ENCODE measurements at places on chromosomes 13 and 19. TPM values are rescaled to one million over a fixed set of nuclear protein-coding genes. Genes with fewer than 3 reads are reported as not detected.
A peak's percentile ranks its signal among the peaks of the same experiment; 100 is the strongest.

DNA sequence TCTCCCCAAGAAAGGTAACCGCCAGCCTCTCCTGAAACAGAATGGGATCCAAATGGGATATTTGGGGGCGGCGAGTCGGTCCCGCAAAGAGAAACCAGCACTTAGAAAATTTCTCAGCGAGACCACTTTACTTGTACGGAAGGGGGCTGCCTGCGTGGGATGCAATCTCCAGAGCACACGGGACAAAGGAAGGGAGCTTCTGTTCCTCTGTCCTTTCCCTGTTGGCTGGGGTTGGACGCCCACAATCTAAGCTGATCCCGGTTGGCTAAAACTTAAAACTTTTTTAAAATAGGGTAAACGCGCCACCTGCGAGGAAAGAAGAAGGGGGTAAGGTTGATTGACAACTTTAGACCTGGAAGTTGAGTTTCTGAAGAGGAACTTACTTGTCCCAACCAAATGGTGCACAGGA lies 826 bp upstream of the BSG start:
- no peaks in the 10 kb centered on the region for H3K36me3 ChIP-seq
- peak; percentile 78 for DNase-seq
- H3K4me1 ChIP-seq = peaks cover 9% of the 10 kb centered on the region
- H3K27me3 ChIP-seq = no peaks in the 10 kb centered on the region

DNA sequence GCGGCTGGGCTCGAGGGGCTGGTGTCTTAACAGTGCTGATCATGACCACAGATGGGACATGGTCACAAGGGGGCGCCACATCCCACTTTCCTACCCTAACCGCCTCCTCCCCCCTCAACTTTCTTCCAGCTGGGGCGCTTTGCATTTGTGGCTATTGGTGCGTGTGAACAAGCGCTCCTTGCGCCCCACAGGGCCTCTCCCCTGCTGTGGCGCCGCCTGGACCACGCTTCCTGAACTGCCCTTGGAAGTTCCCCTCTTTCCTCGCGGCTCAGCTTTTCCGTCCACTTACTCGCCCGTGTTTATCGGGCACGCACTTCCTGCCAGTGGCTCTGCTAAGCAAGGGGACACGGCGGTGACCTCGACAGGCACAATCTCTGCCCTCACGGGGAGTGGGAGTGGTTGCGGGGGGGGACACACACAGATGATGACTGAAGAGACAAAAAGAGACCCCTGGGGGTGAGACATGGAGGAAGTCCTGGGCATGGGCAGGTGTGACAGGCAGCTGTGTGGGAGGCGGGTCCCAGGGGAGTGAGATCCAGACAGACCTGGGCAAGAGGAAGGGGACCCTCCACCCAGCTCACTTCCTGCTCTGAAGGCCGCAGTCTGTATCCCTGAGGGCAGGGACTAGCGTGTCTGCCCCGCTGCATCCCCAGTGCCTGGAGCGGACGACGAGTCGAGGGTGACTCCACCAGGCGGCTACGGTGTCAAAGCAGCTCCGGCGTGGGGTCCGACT lies 40.3 kb downstream of the ZNF787 start:
- H3K4me1 ChIP-seq = peaks cover 8% of the 10 kb centered on the region
- H3K27ac ChIP-seq = no peak overlapping the region
- peak overlapping the region; percentile 39 for H3K4me3 ChIP-seq
- no peaks in the 10 kb centered on the region for H3K27me3 ChIP-seq
- H3K36me3 ChIP-seq = no peaks in the 10 kb centered on the region

GRCh38 chr13:66937423-66937822 lies 292.7 kb downstream of the PCDH9 start:
- no peaks in the 10 kb centered on the region for H3K36me3 ChIP-seq
- no peaks in the 10 kb centered on the region for H3K4me1 ChIP-seq
- H3K27me3 ChIP-seq = no peaks in the 10 kb centered on the region
- H3K4me3 ChIP-seq = no peak overlapping the region
- no peak overlapping the region for H3K27ac ChIP-seq
- DNase-seq = no peak

- no peak overlapping the region for H3K4me3 ChIP-seq
- no peak overlapping the region for H3K27ac ChIP-seq
- no peaks in the 10 kb centered on the region for H3K27me3 ChIP-seq
- H3K4me1 ChIP-seq = no peaks in the 10 kb centered on the region
- DNase-seq = peak; percentile 21
- no peaks in the 10 kb centered on the region for H3K36me3 ChIP-seq
Observed at GRCh38 chr19:50858886-50859285, 4.2 kb downstream of the KLK3 start.

- peaks cover 11% of the 10 kb centered on the region for H3K4me1 ChIP-seq
- DNase-seq = no peak
- H3K27ac ChIP-seq = no peak overlapping the region
- no peaks in the 10 kb centered on the region for H3K27me3 ChIP-seq
- H3K4me3 ChIP-seq = no peak overlapping the region
Observed at GRCh38 chr19:11347546-11348039, 1.3 kb downstream of the CCDC159 start.

DNA sequence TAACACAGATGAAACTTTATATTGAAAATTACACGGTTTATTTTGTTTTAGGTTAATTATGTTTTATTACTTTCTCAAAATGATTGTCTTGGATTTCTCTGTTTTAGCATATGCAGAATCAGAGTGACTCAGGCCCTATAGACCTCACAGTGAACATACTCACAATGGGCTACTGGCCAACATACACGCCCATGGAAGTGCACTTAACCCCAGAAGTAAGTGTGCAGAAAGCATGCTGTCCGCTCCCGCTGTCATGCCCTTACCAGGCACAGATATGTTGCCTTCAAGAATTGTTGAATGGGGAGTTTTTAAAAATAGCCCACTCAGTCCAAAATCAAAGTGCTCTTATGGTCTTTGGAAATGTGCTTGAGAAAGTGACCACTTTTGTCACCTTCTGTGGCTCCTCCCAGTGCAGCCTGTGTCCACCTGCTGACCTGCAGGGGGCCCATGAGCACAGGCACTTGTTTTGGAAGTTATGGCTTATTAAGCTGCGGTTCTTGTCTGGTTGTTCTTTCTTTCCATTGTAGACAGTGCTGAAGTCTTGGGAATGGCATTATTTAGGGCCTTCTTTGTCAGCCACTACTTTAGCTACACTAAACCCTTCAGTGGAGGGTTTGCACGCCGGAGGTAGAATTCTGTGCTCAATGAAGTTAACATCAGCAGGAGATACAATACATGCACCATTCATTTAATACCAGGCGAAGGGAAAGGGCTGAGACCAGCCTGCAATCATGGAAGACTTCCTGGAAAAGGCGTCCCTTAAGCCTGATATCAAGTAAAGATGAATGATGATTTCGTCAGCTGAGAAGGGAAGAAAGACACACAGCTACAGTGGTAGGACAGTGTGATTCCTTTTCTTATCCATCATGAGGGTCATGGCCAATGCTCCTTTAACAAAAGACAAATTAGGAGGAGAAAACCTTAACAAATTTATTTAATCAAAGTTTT lies 36.7 kb downstream of the CUL4A start:
- DNase-seq = peak; percentile 37
- H3K36me3 ChIP-seq = peaks cover 52% of the 10 kb centered on the region
- no peak overlapping the region for H3K4me3 ChIP-seq
- no peaks in the 10 kb centered on the region for H3K27me3 ChIP-seq

DNA sequence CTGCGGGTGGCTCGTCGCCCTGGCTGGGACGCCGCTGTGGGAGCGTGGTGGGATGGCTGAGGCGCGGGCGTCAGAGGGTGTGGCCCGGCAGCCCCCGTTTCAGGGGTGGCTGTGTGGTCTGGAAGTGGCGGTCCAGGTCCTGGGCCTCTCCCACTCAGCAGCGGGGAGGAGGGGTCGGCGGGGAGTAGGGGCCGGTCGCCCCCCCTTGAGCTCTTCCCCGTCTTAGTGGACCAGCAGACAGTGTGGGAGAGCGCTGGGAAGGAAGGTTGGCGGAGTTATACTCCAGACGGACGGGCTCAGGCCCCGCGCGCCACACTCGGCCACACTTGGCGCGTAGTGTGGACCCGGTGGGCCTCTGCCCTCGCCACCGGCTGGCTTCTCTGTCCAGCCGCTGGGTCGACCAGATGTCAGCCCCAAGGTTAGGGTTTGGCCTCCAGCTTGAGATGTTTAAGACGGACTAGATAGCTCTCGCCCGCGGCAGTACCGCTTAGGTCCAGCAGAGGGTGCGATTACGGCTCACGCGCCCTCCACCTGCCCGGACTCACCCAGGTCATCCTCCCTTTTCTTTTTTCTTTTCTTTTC lies 21.7 kb upstream of the ZNF429 start:
- no peak for DNase-seq
- H3K36me3 ChIP-seq = no peaks in the 10 kb centered on the region
- H3K27me3 ChIP-seq = no peaks in the 10 kb centered on the region

DNA sequence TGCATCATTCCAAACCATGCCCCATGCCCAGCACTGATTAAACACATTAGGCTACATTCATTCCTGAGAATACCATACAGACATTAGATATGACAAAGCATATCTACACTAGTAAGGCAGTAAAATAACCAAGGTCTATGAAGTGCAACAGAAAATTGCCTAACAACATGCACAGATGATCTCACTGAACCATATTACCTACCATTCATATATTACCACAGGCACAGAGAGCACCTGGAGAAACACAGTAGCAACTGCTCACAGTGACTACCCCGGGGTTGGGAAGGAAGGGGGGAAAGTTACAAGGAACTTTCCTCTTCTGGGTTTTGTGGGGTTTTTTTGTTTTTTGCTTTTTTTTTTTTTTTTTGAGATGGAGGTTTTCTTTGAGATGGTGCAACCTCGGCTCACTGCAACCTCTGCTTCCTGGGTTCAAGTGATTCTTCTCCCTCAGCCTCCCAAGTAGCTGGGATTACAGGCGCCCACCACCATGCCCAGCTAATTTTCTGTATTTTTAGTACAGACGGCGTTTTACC lies 669.6 kb downstream of the UQCRFS1 start:
- H3K4me3 ChIP-seq = no peak overlapping the region
- no peak for DNase-seq
- no peaks in the 10 kb centered on the region for H3K36me3 ChIP-seq
- H3K27me3 ChIP-seq = no peaks in the 10 kb centered on the region
- H3K27ac ChIP-seq = no peak overlapping the region
- H3K4me1 ChIP-seq = no peaks in the 10 kb centered on the region

GRCh38 chr19:17475541-17476115 lies 5.3 kb downstream of the SLC27A1 start:
- DNase-seq = no peak
- no peaks in the 10 kb centered on the region for H3K4me1 ChIP-seq
- H3K27ac ChIP-seq = no peak overlapping the region
- H3K36me3 ChIP-seq = no peaks in the 10 kb centered on the region
- H3K27me3 ChIP-seq = no peaks in the 10 kb centered on the region

- H3K4me3 ChIP-seq = no peak overlapping the region
- H3K27me3 ChIP-seq = no peaks in the 10 kb centered on the region
- peak; percentile 58 for DNase-seq
- no peaks in the 10 kb centered on the region for H3K4me1 ChIP-seq
Observed at GRCh38 chr13:96958286-96958891, 35.9 kb downstream of the OXGR1 start.

DNA sequence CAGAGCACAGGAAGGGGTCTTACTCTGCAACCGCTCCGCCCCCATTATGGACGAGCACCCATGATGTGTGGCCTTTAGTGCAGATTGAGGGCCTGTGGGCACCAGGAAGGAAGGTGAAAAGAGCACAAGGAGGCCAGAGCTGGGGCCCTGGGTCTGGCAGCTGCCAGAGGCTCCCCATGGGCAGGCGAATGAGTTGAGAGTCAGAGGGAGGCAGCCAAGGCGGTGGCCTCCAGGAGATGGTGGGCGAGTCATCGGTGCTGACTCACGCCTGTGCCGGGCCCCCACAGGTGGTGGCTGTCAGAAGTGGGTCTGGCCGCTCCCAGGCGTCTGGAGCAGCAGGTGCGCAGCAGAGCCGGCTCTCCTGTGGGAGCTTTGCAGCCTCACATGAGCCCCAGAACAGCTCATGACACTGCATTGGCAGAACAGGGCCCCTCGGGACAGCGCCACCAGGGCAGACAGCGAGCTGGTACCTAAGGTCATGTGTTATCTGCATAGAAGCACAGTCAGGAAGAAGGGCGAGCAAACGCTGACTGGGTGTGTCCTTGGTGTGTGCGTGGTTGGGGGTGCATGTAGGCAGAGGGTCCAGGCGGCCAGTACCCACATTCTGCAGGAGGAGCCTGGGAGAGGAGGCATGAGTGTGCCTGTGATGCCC lies 68.8 kb downstream of the CHST8 start:
- H3K36me3 ChIP-seq = no peaks in the 10 kb centered on the region
- no peak for DNase-seq
- no peaks in the 10 kb centered on the region for H3K4me1 ChIP-seq
- H3K4me3 ChIP-seq = no peak overlapping the region
- H3K27ac ChIP-seq = no peak overlapping the region

DNA sequence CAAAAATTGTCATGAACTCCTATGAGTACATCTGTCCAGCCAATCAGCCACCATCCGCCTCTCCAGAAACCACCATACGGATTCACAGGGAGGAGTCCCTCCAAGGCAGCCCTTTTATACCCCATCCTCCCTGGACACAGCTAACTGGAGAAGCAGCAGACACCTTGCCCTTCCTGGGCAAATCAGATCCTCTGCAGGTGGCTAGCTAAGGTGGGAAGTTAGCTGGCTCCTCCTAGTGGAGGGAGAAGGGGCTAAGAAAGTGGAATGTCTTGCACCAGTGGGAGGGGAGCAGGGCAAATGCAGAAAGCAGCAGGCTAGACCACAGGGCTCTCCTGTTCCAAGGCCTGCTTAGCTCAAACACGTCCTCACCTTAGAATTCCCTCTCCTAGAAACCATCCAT lies 46.2 kb upstream of the UQCRFS1 start:
- no peak overlapping the region for H3K27ac ChIP-seq
- no peak for DNase-seq
- no peak overlapping the region for H3K4me3 ChIP-seq
- H3K4me1 ChIP-seq = no peaks in the 10 kb centered on the region
- H3K36me3 ChIP-seq = no peaks in the 10 kb centered on the region

GRCh38 chr13:96860882-96861281 lies 133.4 kb downstream of the OXGR1 start:
- H3K27me3 ChIP-seq = no peaks in the 10 kb centered on the region
- no peak for DNase-seq
- no peaks in the 10 kb centered on the region for H3K36me3 ChIP-seq
- no peaks in the 10 kb centered on the region for H3K4me1 ChIP-seq
- H3K4me3 ChIP-seq = no peak overlapping the region

DNA sequence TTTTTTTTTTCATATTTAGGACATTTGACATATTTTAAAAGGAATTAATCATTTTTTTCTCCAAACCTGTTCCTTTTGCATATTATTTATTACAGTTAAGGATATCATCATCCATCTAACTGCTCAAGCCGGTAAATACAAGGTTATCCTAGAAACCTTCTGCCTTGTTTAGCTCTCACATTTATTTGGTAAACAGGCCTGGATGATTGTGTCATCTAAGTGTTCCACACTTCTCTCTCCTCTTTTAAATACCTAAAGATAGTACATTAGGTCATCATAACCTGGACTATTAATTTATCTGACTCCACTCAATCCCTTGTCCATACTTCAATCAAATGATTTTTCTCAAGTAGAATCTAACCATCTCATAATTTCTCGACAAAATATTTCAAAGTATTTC lies 511.7 kb upstream of the KLHL1 start:
- no peaks in the 10 kb centered on the region for H3K36me3 ChIP-seq
- H3K27ac ChIP-seq = no peak overlapping the region
- no peak for DNase-seq

The SIGLEC5 gene
- total RNA-seq = not detected

The NDUFB7 gene
- total RNA-seq = 146 TPM

The TIMM29 gene
- 21.7 TPM for total RNA-seq

The FLT3LG gene
- total RNA-seq = 12.5 TPM

The GRIN2D gene
- total RNA-seq = 0.54 TPM

The ZIC2 gene
- 1.4 TPM for total RNA-seq

Data from kidney (tissue), 22 donors.